ENCODE measurements at places on chromosomes 11 and 22.

- no peak for DNase-seq
These were observed 2.8 kb downstream of the SLC25A1 start for GRCh38 chr22:19175602-19176174.

DNA sequence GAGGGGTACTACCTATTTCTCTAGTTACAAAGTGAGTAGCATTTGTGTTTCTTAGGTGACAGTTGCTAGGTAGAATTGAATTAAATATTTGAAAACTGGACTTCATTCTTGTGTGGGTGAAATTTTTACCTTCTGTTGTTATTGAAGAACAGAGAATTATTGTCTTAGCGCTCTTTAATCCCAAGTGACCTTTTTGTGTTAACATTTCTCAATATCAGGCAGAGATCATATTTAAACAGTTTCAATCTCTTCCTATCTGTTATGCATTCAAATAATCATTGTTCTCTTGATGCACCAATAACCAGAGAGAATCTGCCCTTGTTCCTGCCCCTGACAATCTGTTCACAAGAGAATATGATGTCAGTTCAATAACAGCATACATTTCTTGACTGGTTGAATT, 14.2 kb downstream of the KMT2A start:
- DNase-seq: no peak

DNA sequence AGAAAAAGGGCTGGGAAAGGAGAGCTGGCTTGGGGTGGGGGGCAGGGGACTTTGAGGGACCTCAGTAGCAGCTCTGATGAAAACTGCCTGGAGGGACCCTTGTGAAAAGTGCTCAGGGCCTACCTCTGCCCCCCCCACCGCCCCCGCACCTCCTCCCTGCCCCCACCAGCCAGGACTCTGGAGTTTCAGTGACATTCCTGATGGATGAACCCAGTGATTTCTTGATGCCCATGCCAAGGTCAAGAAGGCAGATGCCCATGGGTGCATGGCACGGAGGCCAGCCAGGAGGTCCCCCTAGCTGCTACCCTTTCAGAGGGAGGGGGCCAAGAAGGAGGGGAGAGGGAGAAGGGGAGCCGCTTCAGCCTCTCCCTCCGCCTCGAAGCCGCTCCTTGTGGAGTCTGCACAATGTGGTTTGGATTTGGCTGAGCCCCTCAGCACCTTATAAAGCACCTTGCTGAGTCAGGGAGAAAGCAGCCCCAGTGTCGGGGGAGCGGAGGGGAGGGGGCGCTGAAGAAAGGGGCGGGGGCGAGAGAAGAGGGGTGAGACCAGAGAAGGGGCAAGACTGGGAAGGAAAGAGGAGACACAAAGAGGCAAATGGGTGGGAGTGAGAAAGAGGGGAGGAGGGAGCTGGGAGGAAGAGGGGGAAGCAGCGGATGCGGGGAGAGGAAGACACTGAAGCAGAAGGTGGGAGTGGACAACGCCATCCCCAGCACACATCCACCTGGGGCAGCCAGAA, 2.1 kb upstream of the CLCF1 start:
- peak; percentile 67 for DNase-seq

DNA sequence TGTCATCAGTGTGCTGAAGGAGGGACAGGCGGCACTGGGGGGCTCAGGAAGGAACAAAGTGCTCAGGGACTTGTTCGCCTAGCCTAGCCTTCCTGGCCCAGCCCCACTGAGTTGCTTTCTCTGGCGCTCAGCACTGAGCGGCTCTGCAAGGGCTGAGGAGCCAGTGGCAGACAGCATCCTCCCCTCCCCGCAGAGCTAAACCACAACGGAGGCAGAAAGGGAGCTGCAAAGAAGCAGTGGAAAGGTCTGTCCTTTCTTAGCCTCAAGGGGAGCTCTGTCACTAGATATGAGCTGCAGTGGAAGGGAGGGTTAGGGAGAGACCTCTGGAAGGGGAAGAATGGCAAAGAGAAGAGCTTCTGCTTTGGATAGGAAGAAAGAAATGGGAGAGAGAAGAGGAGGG, 89.7 kb upstream of the PHOX2A start:
- no peak for DNase-seq

DNA sequence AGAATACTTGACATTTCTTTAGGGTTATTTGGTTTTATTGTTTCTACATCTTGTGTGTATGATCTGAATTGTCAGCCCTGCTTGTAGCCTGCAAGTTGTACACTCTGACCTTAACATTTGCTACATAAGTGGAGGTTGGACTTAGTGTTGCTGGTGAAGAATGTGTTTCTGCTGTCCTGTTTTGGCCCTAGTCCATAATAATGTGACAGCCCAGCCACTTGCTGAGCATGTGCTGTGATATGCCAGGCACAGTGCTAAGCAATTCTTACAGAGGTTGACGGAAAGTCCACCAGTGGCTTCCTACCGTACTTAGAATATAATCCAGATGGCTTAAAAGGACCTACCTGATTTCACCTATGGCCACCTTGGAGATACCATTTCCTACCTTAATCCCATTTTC, 526.6 kb downstream of the NELL1 start:
- DNase-seq: no peak

DNA sequence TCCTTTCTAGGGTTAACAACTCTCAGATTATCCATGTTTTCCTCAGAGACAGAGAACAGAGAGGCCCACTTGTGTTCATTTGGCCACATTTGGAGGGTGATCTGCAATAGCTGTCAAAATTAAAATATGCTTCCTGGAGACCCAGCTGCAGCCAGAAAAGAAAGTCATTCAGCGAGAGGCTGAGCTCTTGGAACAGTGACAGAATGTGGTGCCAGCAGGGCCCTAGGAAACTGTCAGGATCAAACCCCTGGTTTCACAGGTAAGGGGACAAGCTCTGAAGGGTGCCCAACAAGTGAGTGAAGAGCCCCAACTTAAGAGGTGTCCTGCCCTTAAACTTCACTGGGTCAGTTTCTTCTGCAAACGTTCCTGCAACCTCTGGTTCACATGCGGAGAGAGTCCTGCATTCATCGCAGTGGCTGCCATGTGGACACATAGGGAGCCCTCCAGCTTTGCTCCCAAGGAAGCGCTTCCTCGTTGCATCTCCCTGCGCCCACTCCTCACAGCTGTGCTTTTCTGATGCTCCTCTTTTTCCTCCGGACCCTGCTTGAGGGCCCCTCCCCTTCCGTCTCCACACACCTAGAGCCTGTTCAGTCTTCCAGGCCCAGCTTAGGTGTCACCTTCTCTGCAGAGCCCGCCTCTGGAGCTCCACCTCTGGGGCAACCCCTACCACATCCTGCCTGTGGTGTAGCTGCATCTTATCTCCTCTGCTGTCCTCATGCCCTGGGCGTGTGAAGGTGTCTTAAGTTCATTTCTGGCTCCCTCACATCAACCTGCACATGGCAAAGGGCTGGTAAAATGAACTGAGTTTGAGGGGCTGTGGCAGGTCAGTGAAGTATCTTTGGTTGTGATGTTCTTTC, 3.9 kb downstream of the UCP3 start:
- DNase-seq: no peak

DNA sequence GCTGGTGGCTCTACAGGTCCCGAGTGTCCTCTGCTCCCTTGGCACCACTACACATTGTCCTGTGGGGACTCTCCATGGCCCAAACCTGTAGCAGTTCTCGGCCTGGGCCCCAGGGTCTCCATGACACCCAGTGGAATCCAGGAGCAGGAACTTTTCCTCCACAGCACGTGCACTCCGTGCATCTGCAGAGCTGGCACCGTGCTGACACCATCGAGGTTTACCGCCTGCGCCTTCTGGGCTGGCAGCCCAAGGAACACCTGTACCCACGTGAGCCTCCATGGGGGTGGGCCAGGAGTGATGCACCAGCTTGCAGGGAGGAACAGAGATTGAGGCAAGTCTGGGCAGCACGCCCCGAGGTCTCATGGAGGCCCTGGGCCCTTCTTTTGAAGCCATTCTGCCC, 25.2 kb downstream of the TSPAN32 start:
- DNase-seq: no peak

DNA sequence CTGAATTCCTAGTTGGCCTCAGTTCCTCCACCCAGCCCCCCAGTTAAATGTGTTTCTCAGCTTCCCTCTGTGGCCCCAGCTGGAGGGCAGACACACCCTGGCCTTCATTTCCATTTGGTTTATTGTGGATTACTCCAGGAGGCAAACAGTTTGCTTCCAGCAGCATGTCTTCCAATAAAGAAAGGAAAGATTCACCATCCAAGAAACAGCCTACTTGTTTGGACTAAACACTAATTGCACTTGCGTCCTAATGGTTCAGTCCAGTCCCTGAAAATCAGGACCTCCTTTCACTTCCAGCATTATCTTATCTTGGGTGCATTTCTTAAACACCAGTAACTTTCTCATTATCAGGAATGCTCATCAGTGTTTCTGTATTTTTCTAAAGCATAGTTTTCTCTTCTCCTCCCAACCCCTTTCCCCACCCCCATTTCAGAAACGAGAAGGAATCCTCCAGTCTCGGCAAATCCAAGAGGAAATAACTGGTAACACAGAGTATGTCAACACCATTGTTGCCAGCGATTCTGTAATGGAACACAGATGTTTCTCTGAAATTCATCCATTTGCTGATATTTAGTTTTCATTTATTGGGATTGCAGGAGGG, 130.9 kb downstream of the PARVA start:
- DNase-seq: no peak

GRCh38 chr22:39537975-39538374, 5.4 kb upstream of the RPS19BP1 start:
- DNase-seq: no peak

DNA sequence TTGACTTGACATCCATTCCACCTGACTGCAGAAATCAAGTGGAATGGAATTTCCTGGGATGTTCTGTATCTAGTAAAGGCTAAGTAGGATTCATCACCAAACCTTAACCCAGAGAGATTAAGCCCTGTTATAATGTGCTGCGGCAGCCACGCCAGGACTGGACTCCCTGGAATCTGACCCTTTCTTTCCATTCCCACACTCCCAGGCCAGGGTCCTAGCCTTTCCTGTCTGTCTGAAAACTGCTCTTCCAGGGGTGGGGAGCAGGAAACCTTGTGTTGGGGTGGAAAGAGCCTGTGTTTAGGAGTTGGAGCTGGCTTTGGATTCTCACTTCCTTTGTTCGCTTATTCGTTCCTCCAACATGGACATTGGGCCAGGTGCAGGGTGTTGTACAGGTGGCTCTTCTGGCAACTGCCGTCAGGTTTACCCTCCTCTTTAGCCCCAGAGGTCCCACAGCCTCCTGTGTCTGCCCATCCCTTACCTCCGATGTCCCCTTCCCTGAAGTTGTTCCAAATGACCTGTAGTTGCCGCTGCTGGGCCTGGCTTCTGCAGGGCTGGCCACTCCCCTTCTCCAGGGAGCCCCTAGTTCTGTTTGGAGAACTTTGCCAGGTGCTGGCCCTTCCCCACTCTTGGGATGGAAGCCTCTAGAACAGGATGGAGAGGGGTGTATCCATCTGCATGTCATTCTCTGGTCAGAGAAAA, 20.5 kb upstream of the PARVB start:
- no peak for DNase-seq

- DNase-seq: no peak
These were observed 43.6 kb downstream of the TMEM135 start for GRCh38 chr11:87081358-87081757.

- no peak for DNase-seq
These were observed 16.2 kb upstream of the CASTOR1 start for GRCh38 chr22:30305519-30305905.

DNA sequence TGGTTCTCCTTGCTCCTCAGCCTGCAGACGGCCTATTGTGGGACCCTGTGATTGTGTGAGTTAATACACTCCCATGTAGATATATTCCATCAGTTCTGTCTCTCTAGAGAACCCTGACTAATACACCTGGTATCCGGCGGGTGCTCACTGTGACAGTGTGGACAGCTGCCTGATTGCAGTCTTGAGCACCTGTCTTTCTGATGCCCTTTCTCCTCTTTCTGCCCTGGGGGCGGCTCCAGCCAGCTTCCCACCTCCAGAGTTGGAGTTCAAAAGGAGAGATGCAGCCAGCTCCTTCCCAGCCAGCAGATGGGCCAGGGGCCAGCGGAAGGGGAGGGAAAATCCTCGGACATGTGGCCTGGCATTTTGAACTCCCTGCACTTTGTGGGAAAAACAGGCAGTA, 15.0 kb downstream of the SMIM38 start:
- DNase-seq: no peak

GRCh38 chr11:32396991-32397390, 38.3 kb downstream of the WT1 start:
- peak; percentile 7 for DNase-seq

DNA sequence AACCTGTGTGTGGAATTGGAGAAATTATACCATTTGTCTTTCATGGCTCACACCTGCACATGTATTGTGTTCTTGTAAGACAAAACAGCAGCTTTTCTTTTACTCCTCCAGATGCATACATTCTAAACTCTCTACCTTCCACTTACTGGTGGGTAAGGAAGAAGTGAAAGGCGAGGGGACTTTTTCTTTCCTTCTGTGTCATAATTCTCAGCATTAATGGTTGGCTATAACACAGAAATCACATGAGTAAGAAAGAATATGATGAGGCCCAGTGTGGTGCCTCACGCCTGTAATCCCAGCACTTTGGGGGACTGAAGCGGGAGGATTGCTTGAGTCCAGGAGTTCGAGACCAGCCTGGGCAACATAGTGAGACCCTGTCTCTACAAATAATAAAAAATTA, 57.8 kb upstream of the SHANK2 start:
- no peak for DNase-seq

GRCh38 chr22:30425616-30426387, at the start of gene MTFP1:
Gene MTFP1, plus strand, starts transcription at chr22:30425768. Its CDS starts 112 bp downstream, at chr22:30425880.
- peak; percentile 47 for DNase-seq

- no peak for DNase-seq
These were observed 99.3 kb downstream of the CTTN start for GRCh38 chr11:70497536-70498075.

GRCh38 chr11:5489576-5490357, 1.3 kb downstream of the OR52D1 start:
- DNase-seq: no peak

DNA sequence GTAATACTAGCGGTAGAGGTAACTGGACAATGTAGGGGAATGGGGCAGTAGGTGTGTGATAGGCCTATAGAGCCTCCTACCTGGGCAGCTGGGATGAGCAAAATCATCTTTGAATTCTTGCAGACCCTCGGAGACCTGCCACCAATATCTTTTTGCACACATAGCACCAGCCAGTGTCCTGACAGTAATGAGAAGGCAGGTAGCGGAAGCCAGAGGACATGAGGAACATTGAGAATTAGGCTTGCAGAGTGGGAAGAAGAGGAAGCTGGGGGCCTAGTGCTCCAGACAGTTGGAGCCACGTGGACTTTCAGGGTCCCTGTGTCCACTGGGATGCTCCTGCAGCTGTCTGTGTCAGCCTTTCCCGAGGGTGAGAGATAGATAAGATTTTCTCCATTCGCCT, 17.2 kb upstream of the SYT13 start:
- DNase-seq: no peak

GRCh38 chr11:108916290-108916689, 251.4 kb downstream of the DDX10 start:
- DNase-seq: peak; percentile 52

DNA sequence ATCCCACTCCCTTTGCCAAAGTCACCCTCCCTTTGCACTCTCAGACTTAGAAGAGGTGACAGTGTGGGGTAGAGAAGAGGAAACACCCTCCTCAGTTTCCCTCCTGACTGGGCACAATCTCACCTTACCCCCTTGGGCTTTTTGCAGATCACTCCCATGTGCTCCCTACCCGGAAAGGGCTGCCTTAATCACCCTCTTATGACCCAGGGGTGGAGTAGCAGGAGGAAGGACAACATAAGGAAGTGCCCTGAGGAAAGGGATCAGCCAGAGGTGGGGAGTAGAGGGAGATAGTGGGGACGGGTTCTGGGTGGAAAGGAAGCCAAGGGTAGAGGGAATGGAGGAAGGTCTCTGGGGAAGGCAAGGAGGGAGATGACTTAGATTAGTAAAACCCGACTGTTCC, 52.0 kb downstream of the NRXN2 start:
- no peak for DNase-seq

- peak; percentile 96 for DNase-seq
These were observed 25.0 kb downstream of the MTMR3 start for GRCh38 chr22:29907753-29908515.
